ENCODE measurements at places on chromosomes 6 and 20.
A peak's percentile ranks its signal among the peaks of the same experiment; 100 is the strongest.

DNA sequence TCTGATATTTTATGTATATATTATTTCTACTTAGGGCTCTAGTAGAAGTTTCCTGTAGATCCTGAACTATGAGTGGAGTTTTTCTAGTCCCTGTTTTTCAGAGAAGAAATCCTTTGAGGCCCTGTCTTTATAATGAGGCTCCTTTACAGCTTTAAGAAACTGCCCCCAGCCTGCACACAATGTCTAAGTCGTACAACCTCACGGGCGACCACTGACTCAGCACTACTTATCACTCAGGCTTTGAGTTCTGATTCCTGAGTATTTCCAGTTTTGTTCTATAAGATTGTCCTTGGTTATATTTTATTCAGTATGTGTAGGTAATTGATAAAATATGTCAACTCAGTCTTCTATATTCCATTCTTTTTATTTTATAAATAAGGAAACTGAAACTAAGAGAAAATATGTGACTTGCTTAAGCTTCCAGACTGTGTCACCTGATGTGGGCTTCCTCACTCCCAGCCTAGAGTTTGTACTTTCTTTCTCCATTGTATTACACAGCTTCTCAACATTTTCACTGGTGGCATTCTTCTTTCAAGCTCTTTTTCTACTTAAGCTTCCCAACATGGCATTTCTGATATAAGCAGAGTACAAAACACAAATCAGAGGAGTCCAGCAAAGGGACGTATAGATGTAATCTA is 167.0 kb downstream of the TBX18 start:
- no peak for DNase-seq

DNA sequence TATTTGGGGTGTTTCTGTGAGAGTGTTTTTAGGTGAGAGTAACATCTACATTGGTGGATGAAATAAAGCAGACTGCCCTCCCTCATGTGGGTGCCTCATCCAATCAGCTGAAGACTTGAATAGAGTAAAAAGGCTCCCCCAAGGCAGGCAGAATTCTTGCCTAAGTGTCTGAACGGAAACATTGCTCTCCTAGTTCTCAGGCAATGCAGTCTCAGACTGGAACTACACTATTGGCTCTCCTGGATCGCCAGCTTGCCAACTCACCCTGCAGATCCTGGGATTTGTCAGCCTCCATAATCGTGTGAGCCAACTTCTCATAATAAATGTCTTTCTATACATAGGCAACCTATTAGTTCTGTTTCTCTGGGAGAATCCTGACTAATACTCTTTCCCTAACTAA is 5.5 kb upstream of the TMEM170B start:
- no peak for DNase-seq

DNA sequence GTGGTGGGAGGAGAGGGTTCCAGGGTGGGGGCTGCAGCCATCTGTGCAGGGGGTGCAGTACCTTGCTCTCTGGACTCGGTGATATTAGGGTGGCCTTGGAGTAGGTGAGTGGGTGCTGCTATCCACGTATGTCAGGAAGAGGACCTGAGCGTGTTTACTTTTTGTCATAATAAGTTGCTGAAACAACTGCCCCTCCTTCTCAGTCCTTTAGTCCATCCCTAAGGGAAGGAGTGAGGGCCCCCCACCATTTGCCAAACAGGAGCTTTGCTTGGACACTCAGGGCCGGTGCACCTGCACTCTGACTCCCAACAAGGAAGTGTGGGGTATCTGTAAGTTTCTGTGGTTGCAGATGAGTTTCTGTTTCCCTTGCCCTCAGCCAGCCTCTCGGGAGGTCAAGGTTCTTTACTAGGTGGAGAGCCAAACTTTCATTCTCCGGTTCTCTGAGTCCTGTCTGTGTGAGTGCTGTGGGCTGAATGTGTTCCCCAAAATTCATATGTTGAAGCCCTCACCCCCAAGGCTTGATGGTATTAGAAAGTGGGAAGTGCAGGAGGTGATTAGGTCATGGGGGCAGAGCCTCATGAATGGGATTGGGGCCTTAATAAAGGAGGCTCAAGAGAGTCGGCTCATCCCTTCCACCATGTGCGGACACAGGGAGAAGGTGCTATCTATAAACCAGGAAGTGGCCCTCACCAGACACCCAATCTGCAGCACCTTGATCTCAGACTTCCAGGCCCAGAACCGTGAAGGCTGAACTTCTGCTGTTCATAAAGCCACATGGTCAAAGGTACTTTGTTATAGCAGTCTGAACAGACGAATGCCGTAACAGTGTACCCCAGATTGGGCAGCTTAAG is 19.6 kb upstream of the CCR6 start:
- no peak for DNase-seq

GRCh38 chr6:14381829-14382677 is 264.5 kb downstream of the CD83 start:
- no peak for DNase-seq

DNA sequence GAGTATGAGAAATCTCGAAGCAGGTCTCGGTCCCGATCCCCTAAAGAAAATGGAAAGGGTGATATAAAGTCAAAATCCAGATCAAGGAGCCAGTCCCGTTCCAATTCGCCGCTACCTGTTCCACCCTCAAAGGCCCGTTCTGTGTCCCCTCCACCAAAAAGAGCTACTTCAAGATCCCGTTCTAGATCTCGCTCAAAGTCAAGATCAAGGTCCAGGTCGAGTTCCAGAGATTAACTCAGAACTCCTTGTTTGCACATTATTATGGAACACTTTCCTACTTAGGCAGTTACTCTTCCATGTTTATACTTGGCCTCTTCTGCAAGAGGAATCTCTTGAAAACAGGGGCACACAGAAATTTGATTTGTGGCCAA is 3.1 kb downstream of the SRSF6 start:
- no peak for DNase-seq

DNA sequence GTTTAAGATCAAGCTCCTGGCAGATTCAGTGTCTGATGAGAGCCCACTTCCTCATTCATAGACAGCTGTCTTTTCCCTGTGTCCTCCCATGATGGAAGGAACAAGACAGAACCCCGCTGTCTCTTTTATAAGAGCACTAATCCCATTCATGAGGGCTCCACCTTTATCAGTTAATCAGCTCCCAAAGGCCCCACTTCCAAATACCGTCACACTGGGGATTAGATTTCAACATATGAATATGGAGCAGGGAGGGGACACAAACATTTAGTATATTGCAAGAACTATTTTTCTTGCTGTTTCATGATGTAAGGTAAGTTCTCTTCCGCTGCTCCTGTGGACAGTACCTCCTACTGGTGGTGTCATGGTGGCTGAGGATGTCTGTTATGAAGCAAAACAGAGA is 158.3 kb upstream of the IRAK1BP1 start:
- DNase-seq = no peak

GRCh38 chr6:132648356-132648755 is 10.6 kb downstream of the TAAR1 start:
- no peak for DNase-seq

DNA sequence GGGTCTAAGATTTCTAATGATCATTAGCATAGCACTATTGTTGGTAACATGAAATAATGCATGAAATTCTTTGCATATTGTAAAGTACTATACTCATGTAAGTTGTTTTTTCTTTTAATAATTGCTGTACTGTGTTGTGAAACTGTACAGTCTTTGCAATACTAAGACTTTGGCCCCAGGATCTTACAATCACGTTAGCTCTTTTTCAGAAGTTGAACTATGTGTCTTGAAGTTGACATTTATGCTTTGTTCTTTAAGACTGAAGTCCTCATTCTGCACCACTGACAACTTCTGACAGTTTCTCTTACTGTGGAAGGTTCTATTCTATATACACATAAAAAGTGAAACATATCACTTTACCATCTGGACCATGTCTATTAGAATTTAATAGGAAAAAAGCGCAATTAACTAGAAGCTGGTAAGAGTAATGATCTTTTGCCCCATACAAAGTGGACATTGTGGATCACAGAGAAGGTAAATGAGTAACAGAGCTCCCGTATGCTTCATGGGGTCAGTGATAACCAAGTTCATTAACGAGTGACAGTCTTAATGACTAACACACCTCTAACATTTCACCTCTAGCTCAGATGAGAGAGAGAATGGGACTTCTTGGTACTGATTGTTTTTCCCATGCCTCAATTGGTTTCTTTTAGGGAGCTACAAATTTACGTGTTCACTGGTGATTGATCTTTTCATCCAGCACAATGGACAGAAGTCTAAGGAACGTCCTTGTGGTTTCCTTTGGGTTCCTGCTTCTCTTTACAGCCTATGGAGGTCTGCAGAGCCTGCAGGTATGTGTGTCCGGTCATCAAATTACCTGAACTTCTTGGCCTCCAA is at the start of gene UNC93A:
UNC93A (plus strand) TSS at position 530 of the 837 bp plus-strand sequence; CDS start at position 705, 175 bp downstream.
- no peak for DNase-seq

GRCh38 chr20:13028001-13028400 is 19.2 kb downstream of the SPTLC3 start:
- no peak for DNase-seq

DNA sequence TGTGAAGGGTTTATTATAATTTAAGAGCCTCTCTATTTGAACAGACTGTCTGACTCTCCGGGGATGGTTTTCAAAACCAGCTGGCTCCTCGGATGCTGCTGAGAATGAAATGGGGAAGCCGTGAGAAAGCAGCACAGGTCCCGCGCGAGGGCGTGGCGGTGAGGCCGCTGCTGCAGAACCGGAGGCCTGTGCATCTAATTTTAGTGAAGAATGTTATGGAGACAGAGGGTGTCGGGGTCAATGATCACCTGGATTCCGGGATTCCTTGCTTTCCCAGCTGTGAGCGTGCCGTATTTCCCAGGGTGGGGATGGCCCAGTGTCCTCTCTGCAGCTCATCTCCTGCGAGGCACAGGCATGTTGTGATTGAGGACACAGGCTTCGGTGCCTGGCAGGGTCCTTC is 348.0 kb downstream of the CDH4 start:
- no peak for DNase-seq

GRCh38 chr6:13463941-13464340 is 23.5 kb downstream of the GFOD1 start:
- DNase-seq = no peak

DNA sequence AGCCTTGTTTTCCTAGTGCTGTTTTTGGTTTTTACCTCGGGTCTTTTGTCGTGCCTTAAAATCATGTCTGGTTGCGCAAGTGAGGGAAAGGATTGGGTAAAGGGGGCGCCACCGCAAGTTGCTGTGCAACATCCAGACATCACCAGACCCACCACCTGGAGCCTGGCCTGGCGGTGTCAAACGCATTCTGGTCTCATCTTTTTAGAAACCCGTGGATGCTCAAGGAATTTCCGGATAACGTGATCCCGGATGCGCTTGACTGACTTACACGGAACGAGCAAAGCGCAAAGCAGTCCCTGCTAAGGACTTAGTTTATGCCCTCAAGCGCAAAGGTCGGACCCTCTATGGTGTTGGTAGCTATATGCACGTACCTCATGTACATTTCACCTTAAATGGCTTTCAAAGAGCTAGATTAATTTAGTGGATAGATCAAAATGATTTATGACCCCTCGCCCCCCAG is 105.2 kb downstream of the OR2B2 start:
- DNase-seq = no peak

DNA sequence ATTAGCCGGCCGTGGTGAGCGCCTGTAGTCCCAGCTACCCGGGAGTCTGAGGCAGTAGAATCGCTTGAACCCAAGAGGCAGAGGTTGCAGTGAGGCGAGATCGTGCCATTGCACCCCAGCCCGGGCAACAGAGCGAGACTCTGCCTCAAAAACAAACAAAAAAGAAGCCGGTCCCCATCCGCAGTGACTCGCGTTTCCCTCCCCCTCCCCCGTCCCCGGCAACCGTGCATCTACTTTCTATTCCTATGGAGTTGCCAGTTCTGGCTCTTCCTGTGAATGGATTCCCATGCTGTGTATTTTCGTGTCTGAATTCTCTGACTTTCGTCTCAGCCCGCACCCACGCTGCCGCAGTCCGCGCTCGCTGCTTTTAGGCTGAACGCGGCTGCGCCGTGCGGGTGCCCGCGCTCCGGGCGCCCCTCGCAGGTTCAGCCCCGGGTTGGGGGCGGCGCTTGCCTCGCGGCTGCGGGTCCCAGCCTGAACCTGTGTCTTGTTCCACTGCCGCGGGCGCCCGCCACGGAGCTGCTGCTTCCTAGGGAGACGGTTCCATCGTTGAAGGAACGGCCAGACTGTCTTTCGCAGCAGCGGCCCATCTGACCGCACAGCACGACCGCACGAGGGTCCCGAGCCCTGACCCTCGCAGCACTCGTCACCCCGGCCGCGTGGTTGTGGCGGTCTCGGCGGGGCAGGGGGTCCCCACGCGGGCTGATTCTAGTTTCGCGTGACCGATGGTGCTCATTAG is 1.1 kb upstream of the MRGBP start:
- DNase-seq = no peak

GRCh38 chr20:23393996-23394775 is 27.1 kb downstream of the NAPB start:
- DNase-seq = no peak

GRCh38 chr6:149138089-149138488 is 179.4 kb upstream of the TAB2 start:
- DNase-seq = no peak

- DNase-seq = no peak
These were observed 9.9 kb downstream of the VSTM2L start for GRCh38 chr20:37912874-37913273.

- no peak for DNase-seq
These were observed 32.2 kb downstream of the PYGB start for GRCh38 chr20:25280051-25280573.

- no peak for DNase-seq
These were observed 74.8 kb upstream of the MLN start for GRCh38 chr6:33878562-33878961.

- peak; percentile 75 for DNase-seq
These were observed 70.9 kb downstream of the HFE start for GRCh38 chr6:26158076-26158580.

- DNase-seq = no peak
These were observed 165.4 kb upstream of the FOXQ1 start for GRCh38 chr6:1146500-1146899.

- no peak for DNase-seq
These were observed 113.7 kb upstream of the GGTLC1 start for GRCh38 chr20:24102290-24102689.

- no peak for DNase-seq
These were observed 187.9 kb upstream of the GMDS start for GRCh38 chr6:2433266-2433665.

DNA sequence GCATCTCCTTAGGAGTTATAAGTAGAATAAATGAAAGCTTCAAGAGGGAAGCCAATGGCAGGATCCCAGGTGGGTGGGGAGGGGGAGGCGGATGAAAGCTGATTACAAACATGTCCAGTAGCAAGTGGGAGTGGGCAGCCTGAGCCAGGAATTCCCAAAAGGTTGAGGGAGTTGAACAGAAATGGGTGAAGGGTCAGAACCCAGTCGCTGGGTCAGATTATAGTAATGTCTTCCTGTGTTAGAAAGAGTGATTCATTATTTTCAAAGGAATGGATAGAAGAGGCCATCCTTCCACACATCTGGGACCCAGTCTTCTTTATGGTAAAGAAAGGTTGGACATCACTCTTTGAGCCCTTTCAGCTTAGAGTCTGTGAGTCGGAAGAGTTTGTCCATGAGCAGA is 41.0 kb upstream of the FAM50B start:
- DNase-seq = no peak
